Frontal cortex (tissue), 4 donors: ENCODE measurements at places on chromosomes 11 and 22. TPM values are rescaled to one million over a fixed set of nuclear protein-coding genes. Genes with fewer than 3 reads are reported as not detected.

GLB1L2 gene
- 1.2 TPM for total RNA-seq

ANKK1 gene
- not detected for total RNA-seq

PNPLA3 gene
- total RNA-seq: 17.5 TPM

STK33 gene
- 7.3 TPM for total RNA-seq

RHOD gene
- 0.82 TPM for total RNA-seq

OR51E1 gene
- total RNA-seq: 0.41 TPM

OR5L1 gene
- total RNA-seq: not detected
